ENCODE measurements at places on chromosomes 4 and X.

DNA sequence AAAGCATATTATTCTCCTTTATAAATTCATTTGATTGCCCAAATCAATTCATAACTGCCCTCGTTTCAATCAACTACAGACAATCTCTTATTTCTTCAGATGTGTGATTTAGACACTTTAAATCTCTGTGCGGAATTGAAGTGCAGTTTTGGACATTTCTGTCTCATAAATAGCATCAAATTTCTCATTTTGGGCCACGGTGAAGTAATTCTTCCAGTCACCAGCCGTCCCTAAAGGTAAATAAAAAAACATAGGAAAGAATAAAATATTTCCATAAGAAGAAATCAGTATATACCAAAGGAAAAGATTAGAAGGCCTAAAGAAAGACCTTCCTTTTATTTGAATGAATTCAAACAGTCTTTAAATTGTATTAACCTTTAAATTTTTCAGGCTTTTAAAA is 33.4 kb downstream of the SULT1B1 start:
- DNase-seq = no peak

GRCh38 chr4:99724067-99724466 is 66.4 kb upstream of the C4orf54 start:
- DNase-seq = no peak

GRCh38 chrX:152614791-152615190 is 22.9 kb upstream of the GABRQ start:
- no peak for DNase-seq

GRCh38 chrX:30971774-30972603 is 82.9 kb upstream of the TAB3 start:
- no peak for DNase-seq

DNA sequence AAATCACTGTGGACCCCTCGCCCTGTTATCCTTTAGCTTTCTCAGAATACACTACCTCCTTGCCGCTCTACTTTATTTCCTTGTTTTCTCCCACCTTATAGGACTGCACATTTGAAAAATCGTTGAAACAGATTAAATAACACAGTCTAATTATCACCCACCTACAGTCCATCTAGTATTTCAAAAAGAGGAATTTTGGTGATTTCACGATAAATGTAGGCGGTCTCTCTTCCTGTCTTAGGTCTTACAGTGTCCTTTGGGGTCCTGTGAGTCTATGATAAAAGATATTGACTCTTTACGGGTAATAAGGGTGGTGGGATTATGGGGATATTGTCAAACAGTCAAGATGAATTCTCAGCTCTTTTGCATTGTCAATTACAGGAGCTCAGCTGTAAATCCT is 2.4 kb upstream of the TBL1X start:
- no peak for DNase-seq

- DNase-seq = no peak
Measured at GRCh38 chrX:40101430-40101802, 3.7 kb upstream of the BCOR start.

GRCh38 chr4:140705625-140706275 is 50.4 kb downstream of the TBC1D9 start:
- no peak for DNase-seq

- no peak for DNase-seq
Measured at GRCh38 chr4:126701756-126702155, 931.0 kb upstream of the INTU start.

DNA sequence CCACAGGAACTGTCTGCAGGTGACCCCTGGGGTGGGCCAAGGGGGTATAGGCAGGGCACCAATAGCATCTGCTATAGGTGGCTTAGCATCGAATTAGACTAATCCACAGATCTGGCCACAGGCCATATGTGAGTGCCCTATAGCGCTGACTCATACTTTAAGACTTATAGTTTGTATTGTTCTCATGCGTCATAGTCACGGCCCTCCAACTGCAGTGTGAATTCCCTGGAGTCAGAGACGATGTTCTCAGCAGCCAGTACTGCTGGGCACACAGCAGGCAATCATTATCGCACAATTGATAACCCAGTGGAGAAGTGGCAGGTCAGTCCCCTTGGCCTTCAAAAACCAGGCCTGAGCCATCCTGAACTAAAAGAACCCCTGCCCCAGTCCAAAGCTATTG is 58.1 kb downstream of the ADGRG2 start:
- no peak for DNase-seq

GRCh38 chr4:122331195-122331594 is 47.6 kb upstream of the ADAD1 start:
- peak; percentile 86 for DNase-seq

- DNase-seq = no peak
Measured at GRCh38 chr4:153809916-153810810, 21.3 kb upstream of the SFRP2 start.

DNA sequence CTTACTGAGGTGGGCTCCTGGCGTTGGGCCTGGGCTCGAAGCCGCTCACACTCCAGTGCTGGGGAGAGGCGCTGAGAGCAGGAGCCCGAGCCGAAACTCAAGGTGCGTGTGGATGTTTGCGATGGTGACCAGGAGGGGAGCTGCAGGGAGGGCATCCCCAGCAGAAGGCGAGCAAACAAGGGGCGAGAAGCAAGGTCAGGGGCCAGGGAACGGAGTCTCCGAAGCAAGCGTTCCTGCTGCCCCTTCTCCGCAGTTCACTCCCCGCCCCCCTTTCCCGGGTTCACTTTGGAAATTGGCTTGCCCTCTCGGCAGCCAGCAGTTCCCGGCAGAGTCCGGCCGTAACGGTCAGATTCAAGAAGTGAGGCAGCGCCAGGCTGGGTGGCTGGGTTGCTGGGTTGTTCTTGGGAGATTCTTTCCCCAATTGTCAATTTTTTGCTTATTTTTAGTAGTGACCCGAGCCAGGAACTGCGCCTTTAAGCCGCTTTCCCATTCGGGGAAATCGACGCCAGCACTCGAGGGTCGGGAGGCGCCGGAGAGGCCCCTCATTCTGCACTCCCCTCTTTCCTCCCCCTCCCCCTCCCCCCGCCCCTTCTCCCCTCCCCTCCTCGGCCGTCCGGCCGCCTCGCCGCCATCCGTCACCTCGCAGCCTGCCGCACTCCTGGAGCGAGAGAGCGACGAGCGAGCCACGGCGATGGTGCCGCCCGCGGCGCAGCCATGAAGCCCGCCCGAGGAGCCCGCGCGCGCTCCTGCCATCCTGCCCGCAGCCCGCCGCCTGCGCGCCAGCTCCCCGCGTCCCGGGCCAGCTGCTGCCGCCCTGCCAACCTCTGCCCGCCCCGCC is at the start of gene FRMPD3:
TSS of gene FRMPD3 (plus strand) at position 655 of the 838 bp plus-strand sequence. CDS start 76,937 bp downstream, outside the sequence.
- DNase-seq = no peak

DNA sequence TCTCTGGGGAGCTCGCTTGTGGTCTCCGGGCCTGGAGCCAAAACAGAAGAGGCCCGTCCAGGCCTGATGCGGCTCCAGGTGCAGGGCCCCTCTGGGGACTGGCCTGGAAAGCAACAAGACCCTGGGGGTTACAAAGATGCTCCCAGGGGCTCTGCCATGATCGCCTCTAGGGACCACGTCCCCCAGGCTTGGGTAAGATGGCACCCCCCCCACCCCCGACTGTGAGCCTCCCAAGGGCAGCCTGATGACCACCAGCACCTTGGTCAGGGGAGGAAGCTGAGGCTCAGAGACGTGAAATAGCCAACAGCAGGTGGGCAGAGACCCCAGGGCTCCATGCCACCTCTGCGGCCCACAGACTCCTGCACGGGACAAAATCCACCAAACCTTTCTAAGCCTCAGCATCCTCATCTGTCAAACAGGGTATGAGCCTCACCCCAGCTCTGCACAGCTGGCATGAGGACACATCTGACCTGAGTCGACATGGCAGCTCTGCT is 25.4 kb downstream of the C4orf50 start:
- no peak for DNase-seq

DNA sequence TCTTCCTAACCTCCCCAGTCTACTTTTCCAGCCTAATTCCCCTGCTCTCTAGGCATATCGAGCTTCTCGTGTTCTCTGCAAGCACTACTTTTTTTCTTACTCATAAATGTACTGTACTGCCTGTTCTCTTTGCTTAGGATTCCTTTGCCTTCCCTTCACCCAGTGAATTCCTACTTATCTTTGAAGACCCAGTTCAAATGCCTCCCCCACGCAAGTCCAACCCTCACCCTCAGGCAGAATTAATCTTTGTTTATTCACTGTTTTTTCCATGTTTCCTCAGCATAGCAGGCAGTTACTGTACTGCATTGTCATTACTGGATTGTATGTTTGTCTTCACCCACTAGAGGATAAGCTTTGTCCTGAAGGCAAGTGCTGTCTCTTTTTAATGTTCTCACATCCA is 287.7 kb downstream of the BMPR1B start:
- DNase-seq = no peak

- no peak for DNase-seq
Measured at GRCh38 chrX:3044671-3045070, 3.4 kb downstream of the ARSF start.

DNA sequence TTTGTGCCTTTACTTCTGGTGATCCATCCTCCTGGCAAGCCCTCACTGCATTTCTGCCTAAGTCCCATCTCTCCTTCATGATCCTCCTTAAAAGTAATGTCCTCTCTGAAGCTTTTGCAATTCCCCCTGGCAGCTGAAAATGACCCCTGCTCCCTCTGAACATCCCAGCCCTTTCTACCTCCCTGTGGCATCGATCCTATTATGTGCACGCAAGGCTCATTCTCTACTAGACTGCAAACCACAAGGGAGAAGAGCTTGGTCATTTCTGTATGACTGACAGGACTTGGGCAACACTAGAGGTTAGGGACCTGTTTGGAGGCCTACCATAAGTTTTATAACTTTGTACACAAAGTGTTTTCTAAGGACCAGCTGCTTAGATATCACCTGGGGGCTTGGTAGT is 50.8 kb upstream of the RAP2C start:
- DNase-seq = no peak

GRCh38 chrX:9342561-9343051 is 122.3 kb upstream of the TBL1X start:
- peak; percentile 50 for DNase-seq

GRCh38 chr4:105990933-105991332 is 95.7 kb downstream of the NPNT start:
- DNase-seq = no peak

DNA sequence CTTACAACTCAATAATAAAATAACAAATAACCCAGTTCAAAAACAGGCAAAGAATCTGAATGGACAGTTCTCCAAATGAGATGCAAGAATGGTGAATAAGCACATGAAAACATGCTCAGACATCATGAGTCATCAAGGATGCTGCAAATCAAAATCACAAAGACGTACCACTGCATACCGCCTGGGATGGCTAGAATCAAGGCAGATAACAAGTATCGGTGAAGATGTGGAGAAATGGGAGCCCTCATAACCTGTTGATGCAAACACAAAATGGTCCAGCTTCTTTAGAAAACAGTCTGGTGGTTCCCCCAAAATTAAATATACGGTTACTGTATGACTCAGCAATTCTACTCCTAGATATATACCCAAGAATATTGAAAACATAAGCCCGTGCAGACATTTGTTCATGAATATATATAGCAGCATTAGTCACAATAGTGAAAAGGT is 32.5 kb downstream of the AKAP4 start:
- DNase-seq = no peak

DNA sequence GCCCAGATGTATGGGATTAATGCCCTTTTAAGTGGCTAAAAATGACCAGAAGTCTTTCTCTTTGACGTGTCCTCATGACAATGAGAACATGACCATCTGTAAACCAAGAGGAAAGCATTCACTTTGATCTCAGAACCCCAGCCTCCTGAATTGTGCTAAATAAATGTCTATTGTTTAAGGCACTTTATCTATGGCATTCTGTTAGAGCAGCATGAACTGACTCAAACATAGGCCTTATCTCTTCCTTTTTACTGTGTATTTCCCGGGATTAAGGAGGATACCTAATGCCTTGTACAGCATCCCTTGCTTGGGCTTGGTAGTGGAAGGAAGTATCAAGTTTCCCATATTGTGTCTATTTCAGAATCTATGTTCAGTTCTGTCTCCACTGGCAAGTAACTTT is 47.2 kb upstream of the HS3ST1 start:
- no peak for DNase-seq

GRCh38 chr4:58649226-58649625 is 1539.0 kb upstream of the IGFBP7 start:
- no peak for DNase-seq

- no peak for DNase-seq
Measured at GRCh38 chr4:17066236-17066635, 167.8 kb upstream of the LDB2 start.

GRCh38 chr4:86329431-86329830 is 30.4 kb downstream of the MAPK10 start:
- DNase-seq = no peak

GRCh38 chrX:154452823-154453222 is 5.3 kb upstream of the PLXNA3 start:
- DNase-seq = no peak

- no peak for DNase-seq
Measured at GRCh38 chr4:147717878-147718277, 14.0 kb upstream of the ARHGAP10 start.

GRCh38 chr4:111228874-111229273 is 606.0 kb upstream of the PITX2 start:
- DNase-seq = no peak

DNA sequence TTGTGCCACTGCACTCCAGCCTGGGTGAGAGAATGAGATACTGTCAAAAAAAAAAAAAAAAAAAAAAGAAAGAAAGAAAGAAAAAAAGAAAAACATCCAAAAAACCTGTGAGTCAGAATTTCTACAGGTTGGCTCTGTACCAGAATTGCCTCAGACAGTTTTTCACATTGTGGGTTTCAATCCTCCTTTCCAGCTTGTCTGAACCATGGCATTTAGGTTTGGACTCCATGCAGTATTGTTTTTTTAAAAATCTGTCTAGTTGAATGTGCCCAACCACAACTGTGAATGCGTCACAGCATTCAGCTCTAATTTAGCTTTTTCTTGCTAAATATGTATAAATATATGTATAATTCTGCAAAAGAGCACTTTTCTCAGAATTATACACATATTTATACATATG is 31.4 kb upstream of the ARSH start:
- no peak for DNase-seq

- DNase-seq = no peak
Measured at GRCh38 chr4:145907390-145907789, 31.2 kb downstream of the ZNF827 start.

DNA sequence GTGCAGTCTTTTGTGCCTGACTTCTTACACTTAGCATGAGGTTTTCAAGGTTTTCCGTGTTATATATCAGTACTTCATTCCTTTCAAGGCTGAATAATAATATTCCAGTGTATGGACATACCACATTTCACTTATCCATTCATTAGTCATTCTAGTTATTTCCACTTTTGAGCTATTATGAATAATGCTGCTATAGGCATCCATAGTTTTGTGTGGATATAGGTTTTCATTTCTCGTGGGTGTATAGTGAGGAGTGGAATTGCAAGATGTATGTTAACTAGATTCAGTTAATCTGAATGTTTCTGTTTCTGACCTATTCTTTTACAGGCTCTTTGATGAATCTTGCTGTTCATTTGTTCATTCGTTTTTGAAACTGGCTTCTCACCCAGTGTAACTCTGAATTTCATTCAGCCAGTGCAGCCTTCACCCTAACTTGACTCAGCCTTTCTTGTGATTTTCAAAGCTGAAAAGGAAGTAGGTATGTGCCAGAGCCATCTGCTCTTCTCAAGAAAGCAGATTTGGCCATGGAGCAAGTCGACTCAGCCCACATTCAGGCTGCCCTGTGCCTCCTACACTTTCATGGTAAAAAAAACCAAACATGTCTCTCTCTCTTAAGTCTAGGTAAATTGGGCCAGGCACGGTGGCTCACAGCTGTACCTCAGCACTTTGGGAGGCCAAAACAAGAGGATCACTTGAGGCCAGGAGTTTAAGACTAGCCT is 56.3 kb upstream of the NOCT start:
- DNase-seq = no peak

- no peak for DNase-seq
Measured at GRCh38 chrX:18491587-18492340, 66.4 kb downstream of the CDKL5 start.

- no peak for DNase-seq
Measured at GRCh38 chrX:68994135-68994890, 165.5 kb downstream of the EFNB1 start.

Measured in NCI-H1930 (cell line).